ENCODE measurements at places on chromosomes 6 and 20.
A peak's percentile ranks its signal among the peaks of the same experiment; 100 is the strongest.

- no peak for DNase-seq
These were observed 19.1 kb upstream of the ADGRB3 start for GRCh38 chr6:68615938-68616337.

DNA sequence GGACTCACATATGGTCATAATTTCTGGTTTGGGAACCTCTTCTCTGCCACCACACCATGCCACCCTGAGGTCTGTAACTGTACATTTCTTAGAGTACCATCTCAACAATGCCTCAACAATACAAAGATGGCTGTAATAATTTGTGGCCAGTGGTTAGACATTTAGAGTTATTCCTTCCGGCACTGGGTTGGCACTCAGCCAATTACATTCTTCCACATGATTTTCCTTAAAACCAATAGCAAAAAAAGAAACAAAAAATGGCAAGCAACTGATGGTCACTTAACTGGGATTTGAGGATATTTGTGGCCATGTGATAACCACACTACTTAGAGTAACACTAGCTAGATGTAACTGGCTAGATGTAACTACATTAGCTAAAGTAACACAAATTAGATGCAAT, 79.9 kb downstream of the SEL1L2 start:
- DNase-seq = no peak

DNA sequence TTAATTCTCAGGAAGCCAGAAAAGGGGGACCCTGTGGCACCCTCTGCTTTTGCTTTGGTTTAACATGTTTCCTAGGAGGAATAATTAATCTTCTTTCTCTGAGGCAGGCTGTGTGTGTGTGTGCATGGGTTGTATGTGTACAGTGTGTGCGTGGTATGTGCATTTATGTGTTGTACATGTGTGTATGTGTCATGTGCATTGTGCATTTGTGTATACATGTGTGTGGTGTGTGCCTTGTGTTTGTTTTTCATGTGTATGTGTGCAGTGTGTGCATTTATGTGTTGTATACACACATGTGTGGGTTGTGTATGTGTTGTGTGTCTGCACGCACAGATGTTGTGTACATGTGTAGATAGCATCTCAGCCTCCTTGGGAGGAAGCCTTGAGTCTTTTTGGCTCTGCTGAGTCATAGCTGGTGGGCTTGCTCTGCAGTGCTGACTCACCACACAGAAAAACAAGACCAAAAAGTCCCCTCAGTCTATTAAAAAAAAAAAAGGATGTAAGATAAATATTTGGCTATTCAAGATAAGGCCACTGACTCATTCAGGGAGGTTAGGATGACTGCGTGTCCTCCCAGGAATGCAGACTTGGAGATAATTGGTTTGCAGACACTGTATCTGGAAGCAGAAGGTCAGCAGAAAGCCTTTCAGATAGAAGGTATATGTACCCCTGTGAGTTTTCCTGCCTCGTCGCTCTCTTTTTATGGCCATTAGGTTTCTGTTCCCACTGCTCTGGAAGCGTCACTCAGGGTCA, 58.6 kb downstream of the SYNJ2 start:
- peak; percentile 9 for DNase-seq

DNA sequence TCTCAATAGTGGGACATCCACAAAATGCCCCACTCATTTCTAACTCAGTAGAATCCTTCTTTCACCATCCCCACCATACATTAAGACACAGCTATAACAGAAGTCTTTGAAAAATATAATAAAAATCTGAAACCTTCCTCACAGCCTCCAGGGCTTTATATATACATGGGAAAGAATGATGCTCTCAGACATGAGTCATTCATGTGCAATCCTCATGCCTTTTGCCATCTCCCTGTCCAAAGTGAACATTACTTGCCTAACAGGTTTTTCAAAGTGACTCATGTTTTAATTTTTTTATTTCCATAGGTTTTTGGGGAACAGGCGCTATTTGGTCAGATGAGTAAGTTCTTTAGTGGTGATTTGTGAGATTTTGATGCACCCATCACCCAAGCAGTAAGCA, 162.7 kb downstream of the RALGAPA2 start:
- no peak for DNase-seq

DNA sequence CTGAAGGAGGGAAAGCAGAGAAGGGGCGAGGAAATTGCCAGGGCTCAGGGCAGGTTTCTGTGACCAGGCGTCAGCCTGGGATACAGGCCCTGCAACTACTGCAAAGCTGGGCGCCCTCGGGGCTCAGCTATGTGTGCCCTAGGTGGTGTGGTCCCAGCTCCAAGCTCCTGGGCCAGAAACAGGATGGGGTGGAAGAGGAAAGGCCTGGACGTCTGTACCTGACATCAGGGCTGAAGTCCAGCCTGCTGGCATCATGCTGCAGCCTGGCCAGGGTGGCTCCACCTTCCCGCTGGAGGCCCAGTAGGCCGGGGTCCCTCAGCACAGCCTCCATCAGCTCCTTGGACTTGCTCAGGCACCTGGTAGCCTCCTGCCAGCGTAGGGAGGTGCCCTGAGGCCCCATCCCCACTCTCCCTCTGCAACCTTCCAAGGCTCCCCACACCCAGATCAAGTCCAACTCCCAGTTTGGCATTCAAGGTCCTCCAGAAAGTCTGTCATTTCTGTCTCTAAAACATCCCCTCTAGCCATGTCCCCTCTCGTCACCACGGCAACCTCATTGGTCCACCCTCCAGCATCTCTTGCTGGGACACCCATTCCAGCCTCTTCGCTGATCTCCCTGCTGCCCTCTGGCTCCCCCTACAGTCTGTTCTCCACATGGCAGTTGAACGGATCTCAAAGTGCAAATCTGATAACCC, 38.2 kb downstream of the KIAA1755 start:
- DNase-seq = peak; percentile 70

- DNase-seq = peak; percentile 32
These were observed 118.2 kb downstream of the SULF2 start for GRCh38 chr20:47667086-47667485.

- DNase-seq = no peak
These were observed 41.3 kb upstream of the BTN3A2 start for GRCh38 chr6:26323525-26324294.

- DNase-seq = no peak
These were observed 33.6 kb downstream of the COMMD7 start for GRCh38 chr20:32709632-32710121.

GRCh38 chr6:144285798-144286502, 815 bp downstream of the UTRN start:
- peak; percentile 92 for DNase-seq

- no peak for DNase-seq
These were observed 15.2 kb upstream of the CD83 start for GRCh38 chr6:14102383-14102782.

DNA sequence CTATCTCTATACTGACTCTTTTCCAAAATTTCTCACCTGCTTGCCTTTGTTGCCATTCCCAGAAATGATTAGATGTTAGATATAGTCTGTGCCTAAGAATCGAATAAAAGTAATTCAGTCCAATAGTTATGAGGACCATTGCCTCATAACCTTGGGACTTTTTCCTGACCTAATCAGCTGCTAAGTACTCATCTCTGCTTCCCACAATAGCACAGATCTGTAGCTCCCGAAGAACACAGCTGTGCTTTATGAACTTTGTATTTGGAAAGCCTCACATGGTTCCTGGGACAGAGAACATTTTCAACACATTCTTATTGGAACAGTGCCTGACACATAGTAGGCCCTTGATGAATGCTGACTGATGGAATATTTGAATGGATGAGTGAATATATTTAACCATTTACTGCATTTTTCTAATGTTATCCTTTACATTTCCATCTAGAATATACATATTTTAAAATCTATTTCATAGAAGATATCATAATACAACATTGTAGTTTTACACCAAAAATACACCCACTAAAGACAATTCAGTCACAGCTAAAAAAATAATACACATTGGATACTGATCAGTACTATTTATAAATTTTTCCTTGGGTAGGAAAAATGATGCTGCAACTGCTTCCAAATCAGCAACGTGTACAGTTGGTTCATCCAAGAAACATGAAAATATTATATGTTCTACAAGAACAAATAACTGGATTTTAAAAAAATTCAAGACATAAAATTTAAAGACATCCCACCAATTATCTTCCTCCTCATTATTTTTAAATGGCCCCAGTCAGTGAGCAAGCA, 53.9 kb downstream of the HS3ST5 start:
- DNase-seq = no peak

DNA sequence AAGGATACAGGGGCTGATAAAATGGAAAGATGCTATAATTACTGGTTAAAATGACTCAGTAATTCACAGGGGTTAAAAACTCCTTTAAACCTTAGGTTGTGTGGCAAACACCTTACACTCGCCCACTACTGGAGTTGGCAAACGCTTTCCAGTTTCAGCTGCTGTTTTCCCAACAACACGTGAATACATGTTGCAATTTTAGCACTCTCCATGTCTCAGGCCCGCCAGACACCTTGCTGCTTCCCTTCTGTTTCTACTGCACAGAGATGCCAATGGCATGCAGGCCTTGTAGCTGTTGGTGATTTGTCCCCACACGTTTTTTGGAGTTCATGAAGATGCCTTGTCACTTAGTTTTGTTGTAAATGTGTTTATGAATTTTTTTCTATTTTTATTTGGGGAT, 5.3 kb upstream of the TTPAL start:
- DNase-seq = no peak

DNA sequence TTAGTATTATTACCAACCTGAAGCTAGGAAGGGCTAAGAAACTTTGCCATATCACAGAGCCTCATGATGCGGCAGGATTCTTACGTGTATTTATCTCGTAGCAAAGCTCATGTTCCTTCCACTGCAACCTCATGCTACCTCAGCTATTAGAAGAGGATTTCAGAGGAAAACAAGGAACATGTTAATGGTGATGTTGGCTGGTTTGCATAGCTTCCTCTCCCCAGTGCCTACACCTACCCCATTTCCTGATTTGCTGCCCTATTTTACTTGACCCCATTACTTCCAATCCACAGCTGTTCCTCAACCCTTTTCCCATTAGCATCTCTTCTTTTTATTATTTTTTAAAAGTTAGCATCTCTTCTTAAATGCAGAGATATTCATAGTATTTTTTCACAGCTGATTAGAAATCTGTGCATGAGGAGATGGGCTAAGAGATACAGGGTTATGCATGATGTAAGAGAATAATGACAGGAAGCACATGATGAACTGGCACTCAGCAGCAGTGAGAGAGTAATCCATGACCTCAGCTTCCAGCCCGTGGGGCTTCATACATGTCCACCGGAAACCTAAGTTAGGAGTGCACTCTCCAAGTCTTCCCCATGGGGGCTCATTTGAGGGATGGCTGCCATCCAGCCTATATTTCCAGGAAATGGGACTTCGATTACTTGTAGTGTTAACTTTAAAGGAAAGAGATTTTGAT, 106.1 kb upstream of the ASF1A start:
- DNase-seq = no peak

DNA sequence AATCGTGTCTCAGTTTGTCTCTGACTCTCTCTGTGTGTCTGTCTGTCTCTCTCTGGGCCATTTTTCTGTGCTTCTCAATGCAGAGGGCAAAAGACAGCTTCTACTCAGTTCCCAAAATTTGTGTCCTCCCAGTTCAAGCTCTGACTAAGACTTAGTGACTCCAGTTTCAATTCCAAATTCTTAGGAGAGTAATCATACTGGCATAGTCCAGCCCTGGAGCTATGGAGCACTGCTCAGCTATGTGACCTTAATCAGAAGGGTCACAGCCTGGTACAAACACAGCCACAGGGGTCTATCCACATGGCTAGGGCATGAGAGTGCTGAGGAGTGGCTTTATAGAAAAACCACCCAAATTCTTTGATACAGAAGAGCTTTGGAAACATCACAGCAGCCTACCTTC, 91.9 kb downstream of the FOXF2 start:
- no peak for DNase-seq

GRCh38 chr6:41530476-41530875, 15.7 kb upstream of the FOXP4 start:
- DNase-seq = no peak

- DNase-seq = no peak
These were observed 10.6 kb downstream of the TFEB start for GRCh38 chr6:41724586-41725501.

- DNase-seq = no peak
These were observed 319.3 kb upstream of the CITED2 start for GRCh38 chr6:139693735-139694134.

- no peak for DNase-seq
These were observed 49.3 kb upstream of the MYL9 start for GRCh38 chr20:36491901-36492617.

DNA sequence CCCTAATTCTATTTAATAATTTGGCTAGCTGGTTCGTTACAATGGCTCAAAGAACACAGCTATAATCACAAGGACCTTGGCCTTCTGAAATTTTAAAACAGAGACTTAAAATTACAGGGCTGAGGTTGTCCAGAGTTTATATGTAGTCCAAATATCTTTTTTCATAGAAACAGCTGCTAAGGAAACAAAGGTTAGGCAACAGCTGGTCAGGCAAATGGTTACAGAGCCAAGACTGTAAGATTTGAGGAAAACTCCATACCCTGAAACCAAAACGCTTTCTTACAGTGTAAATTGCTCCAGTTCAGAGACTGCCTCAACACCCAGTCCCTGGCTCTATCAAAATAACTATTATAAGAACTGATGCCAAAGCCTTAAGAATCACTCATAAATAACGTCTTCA, 9.7 kb upstream of the ARHGAP18 start:
- no peak for DNase-seq

GRCh38 chr20:56004611-56005388, 519 bp downstream of the CBLN4 start:
- no peak for DNase-seq

GRCh38 chr6:63615590-63615989, 20.0 kb upstream of the PHF3 start:
- DNase-seq = no peak

DNA sequence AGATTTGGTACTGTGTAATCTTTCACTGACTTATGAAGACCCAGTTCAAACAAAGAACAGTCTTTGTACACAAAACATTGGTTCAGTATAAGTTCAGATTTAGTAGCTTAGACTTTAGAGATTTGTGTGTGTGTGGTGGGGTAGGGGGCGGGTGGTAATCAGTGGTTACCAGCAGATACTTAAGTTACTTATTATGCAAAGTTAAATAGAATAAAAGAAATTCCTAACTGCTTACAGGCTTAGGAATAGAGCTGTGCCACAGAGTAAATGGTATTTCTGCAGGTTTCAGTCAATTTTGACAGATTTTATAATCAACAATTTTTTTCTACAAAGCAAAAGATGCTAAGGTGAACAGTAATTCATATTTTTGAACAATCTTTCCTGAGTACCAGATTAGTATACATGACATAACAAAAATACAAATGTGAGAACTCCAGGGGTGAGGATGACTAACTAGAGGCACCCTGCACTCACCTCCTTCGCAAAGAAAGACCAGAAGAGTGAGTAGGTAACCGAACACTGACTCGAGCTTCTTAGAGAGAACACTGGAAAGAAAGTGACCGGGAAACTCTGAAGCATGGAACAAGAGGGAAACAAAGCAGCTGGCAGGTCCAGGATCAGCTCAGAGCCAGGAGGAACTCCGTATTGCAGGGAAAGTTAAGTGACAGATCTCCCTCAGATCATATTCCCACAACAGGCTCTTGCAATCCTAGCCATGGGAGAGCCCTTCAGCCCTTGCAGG, 560.6 kb downstream of the COL12A1 start:
- DNase-seq = no peak

GRCh38 chr6:56637640-56638039, 5.0 kb downstream of the DST start:
- DNase-seq = no peak

GRCh38 chr6:44065443-44066140, 61.7 kb downstream of the MRPL14 start:
- no peak for DNase-seq
